ENCODE measurements at places on chromosomes 13 and 19. TPM values are rescaled to one million over a fixed set of nuclear protein-coding genes. Genes with fewer than 3 reads are reported as not detected.
A peak's percentile ranks its signal among the peaks of the same experiment; 100 is the strongest.

- no peak overlapping the region for H3K4me3 ChIP-seq
- no peak overlapping the region for H3K27ac ChIP-seq
- H3K36me3 ChIP-seq = no peaks in the 10 kb centered on the region
- no peaks in the 10 kb centered on the region for H3K27me3 ChIP-seq
These were observed 10.0 kb upstream of the IGFL2 start for GRCh38 chr19:46137915-46138473.

C19orf33 gene
- 135 TPM for total RNA-seq

DNA sequence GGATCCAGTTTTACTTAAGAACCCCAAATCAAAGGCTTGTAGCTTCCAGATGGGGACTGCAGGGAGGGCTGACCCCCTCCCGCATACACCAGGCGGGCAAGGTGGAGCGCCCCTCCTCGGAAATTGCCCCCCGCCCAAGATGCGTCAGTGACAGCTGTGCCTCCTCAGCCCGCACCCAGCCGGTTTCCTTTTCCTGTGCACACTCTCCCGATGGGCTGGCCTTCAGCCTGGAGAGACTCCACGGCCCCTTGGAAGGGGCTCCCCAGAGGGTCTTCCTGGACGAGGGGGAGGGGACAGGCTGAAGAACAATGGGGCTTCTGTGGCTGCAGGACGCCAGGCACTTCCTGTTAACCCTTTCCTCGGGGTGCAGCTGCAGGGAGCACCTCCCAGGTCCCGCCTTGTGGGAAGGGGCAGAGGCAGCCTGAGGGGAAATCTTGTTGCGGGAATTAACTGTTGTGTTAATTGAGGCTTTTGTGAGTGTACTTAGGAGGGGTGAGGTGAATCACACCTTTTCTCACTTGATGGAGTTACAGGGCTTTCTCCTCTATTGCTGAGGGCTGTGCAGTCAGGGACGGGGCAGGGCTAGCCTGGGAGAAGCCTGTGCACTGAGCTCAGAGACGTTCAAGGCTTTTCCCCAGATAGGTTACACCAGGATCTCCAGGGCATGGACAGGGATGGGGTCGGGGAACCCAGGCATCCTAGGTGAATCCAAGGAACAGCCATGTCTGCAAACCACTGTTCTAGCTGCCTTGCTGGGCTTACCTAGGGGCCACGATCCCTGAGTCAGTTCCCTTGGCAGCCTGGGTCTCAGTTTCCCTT lies 14.3 kb downstream of the IER2 start:
- no peaks in the 10 kb centered on the region for H3K27me3 ChIP-seq
- DNase-seq = no peak
- peak overlapping the region; percentile 48 for H3K4me3 ChIP-seq
- H3K4me1 ChIP-seq = peaks cover 88% of the 10 kb centered on the region
- H3K27ac ChIP-seq = peak overlapping the region; percentile 99

DNA sequence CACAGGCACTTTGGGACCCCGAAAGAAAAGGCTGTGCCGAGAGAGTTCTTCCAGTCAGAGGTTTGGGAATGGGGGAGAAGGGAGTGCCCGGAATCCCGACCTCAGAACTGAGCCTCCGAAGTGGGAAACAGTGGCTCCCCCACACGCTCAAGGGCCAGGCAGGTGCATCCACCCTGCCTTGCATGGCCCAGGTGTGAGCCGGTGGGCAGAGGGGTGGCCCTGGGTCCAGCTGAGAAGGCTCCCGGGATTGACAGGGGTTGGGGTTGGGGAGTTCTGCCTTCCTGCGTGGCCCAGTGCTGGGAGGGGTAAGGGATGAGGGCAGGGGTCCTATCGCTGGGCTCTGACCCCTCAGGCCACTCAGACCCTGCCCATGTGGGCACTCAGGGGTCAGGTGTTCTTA lies 163.5 kb upstream of the TUBA3C start:
- H3K27me3 ChIP-seq = no peaks in the 10 kb centered on the region
- no peak overlapping the region for H3K27ac ChIP-seq
- no peaks in the 10 kb centered on the region for H3K4me1 ChIP-seq
- H3K36me3 ChIP-seq = no peaks in the 10 kb centered on the region

GRCh38 chr19:11019824-11020223 lies 59.0 kb downstream of the SMARCA4 start:
- no peak overlapping the region for H3K4me3 ChIP-seq
- H3K4me1 ChIP-seq = no peaks in the 10 kb centered on the region
- H3K27me3 ChIP-seq = no peaks in the 10 kb centered on the region
- no peak for DNase-seq
- H3K27ac ChIP-seq = no peak overlapping the region
- H3K36me3 ChIP-seq = peaks cover 62% of the 10 kb centered on the region

CBY2 gene
- total RNA-seq = not detected

GRCh38 chr13:77515785-77516184 lies 19.7 kb upstream of the SCEL start:
- H3K27me3 ChIP-seq = no peaks in the 10 kb centered on the region
- no peak overlapping the region for H3K4me3 ChIP-seq
- no peak for DNase-seq
- no peaks in the 10 kb centered on the region for H3K36me3 ChIP-seq

All from HCT116 (cell line).